ENCODE measurements at places on chromosomes 4 and X.

GRCh38 chr4:52791936-52792335 lies 40.7 kb upstream of the ERVMER34-1 start:
- DNase-seq = no peak

GRCh38 chr4:10832806-10833628 lies 148.4 kb upstream of the CLNK start:
- no peak for DNase-seq

DNA sequence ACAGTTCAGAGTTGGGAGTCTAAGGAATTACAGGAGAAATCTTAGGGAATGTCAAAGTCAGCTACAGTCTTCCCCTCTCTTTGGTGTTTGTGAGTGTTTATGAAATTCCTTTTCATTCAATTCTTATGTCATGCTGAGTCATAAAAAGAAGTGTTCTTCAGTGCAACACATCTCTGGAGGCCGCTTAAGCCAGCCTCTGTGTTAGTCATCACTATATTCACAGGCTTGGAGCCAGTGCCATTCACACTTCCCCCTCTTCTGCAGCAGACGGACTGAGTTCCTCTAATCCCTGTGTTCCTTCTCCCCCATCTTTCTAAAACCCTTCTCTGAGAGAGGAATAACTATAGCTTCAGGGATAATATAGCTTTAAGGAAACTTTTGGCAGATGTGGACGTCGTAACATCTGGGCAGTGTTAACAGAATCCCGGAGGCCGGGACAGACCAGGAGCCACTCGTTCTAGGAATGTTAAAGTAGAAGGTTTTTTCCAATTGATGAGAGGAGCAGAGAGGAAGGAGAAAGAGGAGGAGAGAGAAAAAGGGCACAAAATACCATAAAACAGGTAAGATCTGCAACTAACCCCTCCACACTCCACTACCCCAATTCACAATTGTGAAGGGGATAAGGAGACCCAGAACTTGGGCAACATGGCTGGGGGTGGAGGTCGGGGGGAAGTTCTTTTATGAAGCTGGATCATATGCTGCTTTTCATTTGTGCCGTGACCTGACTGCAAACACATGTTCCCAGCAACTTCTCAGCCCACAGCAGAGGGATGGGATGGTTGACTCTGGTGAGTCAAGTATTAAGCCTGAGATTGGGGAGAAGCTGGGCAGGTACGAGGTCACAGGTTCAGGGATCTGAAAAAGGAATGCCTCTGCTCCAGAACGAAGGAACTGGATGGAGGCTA lies at the start of gene SRPX2:
SRPX2 (plus strand) TSS at position 244 of the 905 bp plus-strand sequence. CDS start 2,124 bp downstream, outside the sequence.
- no peak for DNase-seq

DNA sequence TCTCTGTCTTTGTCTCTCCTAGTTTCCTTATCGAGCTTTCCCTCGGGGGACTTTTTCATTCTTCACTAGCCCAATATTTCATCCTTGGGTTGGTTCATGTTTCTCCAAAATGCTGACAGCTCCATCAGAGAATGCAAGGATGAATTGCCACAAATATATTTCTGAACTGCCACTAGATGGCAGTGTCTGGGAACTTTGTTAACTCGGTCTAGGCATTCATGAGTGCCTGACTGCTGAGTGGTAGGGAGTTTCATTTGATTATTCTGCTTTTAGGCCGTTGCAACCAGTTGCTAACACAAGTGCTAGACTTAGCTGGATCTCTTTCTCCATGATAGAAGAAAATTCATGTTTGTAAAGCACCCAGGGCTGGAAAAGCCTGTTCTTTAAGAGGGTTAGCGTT lies 73.5 kb upstream of the RAP2C start:
- DNase-seq = no peak

- DNase-seq = no peak
Observed at GRCh38 chr4:38681281-38681991, 17.4 kb downstream of the KLF3 start.

DNA sequence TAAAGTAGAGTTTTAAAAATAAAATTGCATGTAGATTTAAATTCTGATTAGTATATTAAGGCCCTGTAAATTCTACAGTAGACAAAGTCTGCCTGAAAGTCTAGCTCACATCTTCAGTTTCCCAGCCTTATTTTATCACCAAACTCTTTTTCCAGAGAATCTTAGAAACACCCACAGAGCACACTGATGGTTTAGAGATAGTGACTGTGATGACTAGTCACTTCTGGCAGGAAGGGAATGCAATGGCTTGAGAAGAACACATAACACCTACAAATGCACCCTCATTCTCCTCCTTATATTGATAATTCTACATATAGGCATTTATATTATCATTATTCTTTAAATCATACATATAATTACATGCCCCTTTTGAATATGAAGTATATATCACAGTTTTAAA lies 232.9 kb downstream of the ARAP2 start:
- DNase-seq = no peak

DNA sequence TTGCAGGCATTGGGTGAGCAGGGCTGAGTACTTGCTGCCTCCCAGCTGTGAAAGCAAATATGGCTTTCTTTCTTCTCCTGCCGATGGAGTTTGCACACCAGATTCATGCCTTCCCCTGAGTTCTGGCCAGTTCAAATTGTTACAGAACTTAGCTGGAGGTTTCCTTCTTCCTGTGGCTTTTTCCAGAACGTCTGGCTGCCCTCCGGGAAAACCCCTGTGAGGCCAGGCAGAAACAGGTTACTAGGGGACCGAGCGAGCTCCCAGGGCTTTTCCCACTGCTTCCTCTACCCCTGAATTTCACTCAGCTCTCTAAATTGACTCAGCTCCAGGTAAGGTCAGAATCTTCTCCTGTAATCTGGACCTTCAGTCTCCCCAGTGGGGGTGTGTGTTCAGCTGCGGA lies 482.4 kb downstream of the C4orf33 start:
- DNase-seq = no peak

- no peak for DNase-seq
Observed at GRCh38 chr4:133776503-133776902, 425.1 kb downstream of the PABPC4L start.

DNA sequence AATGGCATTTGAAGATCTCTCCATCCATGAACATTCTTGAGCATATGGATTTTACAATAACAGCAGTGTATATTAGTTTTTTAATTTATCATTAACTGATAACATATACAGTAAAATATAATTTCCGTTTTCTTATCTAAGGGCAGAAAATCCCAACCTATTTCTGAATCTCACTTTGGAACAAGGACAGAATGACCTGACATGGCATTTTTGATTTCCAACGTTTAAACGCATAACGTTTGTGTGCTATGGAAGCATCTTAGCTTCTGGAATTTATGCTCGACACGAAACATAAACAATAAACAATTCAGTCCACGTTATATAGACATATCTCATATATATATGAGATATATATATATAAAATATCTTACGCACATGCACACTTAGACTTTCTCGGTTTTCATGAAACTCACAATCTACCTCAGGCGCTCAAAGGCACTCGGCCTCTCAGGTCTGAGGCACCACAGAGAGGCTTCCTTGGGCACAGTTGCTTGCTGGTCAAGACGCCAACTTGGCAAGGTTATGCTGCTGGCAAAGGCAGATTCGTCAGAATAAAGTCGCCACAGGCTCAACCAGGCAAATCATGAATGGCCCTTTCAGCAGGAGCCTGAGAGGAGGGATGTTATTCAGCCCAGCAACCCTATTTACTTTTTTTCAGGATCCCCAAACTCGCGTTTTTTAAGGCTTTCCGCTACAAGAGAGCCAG lies 1.0 kb upstream of the UGT8 start:
- no peak for DNase-seq

GRCh38 chr4:10982305-10982704 lies 297.7 kb upstream of the CLNK start:
- no peak for DNase-seq

GRCh38 chr4:24477919-24478318 lies 106.4 kb downstream of the DHX15 start:
- no peak for DNase-seq

DNA sequence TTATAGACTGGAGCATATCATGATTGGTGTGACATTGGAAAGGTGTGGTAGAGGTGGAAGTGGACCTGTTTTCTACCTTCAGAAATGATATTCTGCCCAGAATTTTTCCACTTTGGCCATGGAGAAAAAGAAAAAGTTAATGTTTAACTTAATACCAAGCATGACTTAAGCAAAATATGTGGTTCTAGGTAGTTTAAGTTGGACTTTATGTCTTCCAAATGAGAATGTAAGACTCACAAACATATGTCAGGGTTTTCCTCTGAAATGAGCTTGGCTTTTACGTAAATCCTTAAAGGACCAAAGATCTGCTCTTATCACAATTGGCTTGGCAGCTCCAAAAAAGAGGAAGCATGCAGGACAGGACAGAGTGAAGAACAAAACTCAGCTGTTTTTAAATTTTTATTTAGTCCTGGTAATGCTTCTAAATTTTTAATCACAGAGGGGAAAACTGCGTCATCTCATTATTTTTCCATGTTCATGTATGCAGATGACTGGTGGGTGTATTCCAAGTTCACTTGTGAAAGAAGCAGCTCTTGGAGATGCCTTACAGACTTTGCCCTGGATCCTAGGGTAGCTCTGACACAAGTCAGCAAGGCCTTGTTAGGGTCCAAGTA lies 98.2 kb downstream of the ANK2 start:
- no peak for DNase-seq

DNA sequence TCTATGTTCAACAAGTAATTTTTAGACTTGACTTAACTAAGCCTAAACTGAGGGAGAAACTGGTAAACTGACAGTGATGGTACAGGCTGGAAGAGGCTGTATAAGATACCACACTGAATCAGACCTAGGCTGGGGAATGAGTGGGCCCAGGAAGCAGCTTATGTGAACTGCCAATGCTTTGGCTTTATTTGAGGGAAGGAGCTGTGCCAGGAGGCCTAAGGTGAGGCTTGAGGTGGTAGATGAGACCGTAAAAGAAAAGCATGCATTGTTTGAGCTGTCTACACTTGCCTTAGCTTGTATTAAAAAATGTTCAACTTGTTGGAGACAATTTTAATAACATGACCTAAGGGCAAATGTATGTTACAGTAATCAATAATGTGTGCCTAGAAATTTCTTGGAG lies 96.2 kb downstream of the RS1 start:
- DNase-seq = no peak

DNA sequence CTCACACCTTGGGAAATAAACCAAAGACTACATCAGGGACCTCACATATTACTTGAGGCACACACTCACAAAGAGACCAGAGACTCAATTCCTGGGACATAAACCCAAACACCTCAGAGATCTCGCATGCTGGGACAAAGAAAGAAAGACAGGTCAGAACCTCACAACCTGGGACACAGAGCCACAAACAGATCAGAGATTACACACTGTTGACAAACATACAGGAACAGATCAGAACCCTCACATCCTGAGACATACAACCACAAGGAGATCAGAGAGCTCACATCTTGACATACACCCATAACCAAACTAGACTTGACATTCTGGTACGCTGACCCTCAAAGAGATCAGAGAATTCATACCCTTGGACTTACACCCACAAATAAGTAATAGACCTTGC lies 17.3 kb downstream of the SUV39H1 start:
- DNase-seq = no peak

DNA sequence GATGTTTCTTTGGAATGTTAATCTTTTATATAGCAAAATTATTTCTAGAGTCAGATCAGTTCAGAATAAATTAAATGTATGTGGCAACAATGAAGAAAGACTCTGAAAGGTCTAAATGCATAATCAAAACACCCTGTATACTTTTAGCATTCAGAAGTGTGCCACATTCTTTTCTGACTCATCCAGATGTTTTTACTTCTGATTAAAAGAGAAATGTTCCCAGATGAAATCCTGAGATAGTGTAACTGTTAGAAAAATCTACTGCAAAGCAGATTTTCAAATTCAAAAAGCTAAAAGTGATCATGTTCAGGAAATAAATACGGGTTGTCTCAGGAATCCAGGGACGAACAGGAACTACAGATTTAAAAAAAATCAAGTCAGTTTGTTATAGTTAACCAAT lies 241.4 kb downstream of the GRIA3 start:
- no peak for DNase-seq

- no peak for DNase-seq
Observed at GRCh38 chr4:175325230-175325629, 407.1 kb downstream of the ADAM29 start.

DNA sequence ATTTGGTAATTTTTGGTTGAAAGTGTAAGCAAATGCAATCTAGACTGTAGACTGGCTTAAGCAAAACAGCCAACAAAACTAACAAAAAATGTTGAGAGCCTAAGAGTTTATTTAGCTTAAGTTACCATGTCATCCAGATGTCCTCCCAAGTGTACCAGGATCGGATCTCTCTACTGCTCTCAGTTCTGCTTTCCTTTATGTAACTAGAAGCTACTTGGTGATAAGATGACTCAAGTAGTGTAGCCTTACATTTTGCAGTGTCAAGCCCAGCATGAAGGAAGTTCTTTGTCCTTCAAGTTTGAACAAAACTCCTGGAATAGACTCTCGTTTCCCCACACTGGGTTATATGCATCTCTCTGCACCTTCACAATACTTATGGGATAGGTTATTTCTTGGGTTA lies 1500.0 kb downstream of the STIM2 start:
- DNase-seq = no peak

GRCh38 chrX:129996120-129996519 lies 13.7 kb downstream of the BCORL1 start:
- no peak for DNase-seq

- no peak for DNase-seq
Observed at GRCh38 chr4:10750714-10751113, 66.1 kb upstream of the CLNK start.

GRCh38 chr4:40121515-40121914 lies 64.9 kb downstream of the N4BP2 start:
- DNase-seq = no peak

DNA sequence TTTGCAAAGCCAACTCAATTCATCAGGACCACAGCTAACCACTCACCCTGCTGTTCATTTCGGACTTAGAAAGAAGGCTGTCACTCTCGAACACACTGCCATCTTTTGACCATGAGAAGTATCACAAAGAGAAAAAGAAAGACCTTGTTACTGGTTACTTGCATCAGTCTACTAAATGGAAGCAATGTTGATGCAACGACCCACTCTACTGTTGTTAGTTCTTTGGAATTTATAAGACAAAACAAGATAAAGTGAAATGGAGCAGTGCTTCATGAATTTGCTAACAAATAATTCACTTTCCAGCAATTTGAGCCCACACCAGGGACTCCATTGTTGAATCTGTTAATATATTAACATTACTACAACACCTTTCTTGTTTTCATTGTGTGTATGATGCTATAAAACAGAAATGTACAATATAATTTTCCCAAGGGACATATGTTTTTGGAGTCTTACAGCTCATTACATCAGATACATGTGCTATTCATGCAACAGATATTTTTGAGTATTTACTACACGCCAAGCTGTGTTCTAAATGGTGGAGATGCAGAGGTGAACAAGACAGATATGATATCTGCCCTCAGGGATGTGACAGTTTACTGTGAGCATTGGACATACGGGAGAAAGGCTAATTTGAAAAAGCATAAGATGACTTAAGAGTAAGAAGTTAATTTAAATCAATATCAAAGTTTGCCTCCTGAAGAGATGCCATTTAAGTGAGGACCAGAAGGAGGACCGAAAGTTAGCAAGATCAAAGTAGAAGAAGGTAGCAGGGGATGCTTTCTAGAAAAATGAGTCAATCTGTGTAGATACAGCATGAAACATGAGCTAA lies 87.2 kb downstream of the AREG start:
- DNase-seq = no peak

- DNase-seq = no peak
Observed at GRCh38 chr4:101785486-101785885, 5.0 kb upstream of the BANK1 start.
